ENCODE measurements at places on chromosomes 4 and X. TPM values are rescaled to one million over a fixed set of nuclear protein-coding genes. Genes with fewer than 3 reads are reported as not detected.

The TMEM156 gene
- total RNA-seq, result 25.6 TPM

The PIM2 gene
- 481 TPM for total RNA-seq

The TMSB15A gene
- total RNA-seq, result not detected

The HSD17B13 gene
- total RNA-seq, result not detected

The TMEM187 gene
- 3.0 TPM for total RNA-seq

The HOPX gene
- total RNA-seq, result 17.6 TPM

DNA sequence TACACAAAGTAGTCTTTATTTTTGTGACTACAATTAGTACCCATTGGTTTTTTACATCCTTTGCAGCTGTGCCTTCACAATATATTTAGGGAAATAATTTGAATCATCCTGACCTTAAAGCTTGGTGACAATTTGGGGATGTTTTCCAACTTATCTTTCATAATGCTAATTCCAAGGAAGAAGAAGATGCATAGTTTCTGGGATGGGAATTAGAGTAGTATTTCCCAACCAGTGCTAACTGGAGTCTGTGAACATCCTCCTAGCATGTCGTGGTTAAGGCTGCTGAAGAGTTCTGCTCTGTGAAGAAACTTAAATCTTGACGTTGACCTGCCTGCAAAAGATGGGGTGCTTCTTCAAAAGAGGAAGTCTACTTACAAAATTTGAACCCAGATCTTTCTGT lies 173.5 kb downstream of the ANK2 start:
- H3K4me3 ChIP-seq, result no peak overlapping the region
- no peak overlapping the region for H3K27ac ChIP-seq
- DNase-seq, result no peak
- H3K36me3 ChIP-seq, result no peaks in the 10 kb centered on the region
- H3K4me1 ChIP-seq, result peaks cover 2% of the 10 kb centered on the region
- peaks cover 13% of the 10 kb centered on the region for H3K27me3 ChIP-seq

DNA sequence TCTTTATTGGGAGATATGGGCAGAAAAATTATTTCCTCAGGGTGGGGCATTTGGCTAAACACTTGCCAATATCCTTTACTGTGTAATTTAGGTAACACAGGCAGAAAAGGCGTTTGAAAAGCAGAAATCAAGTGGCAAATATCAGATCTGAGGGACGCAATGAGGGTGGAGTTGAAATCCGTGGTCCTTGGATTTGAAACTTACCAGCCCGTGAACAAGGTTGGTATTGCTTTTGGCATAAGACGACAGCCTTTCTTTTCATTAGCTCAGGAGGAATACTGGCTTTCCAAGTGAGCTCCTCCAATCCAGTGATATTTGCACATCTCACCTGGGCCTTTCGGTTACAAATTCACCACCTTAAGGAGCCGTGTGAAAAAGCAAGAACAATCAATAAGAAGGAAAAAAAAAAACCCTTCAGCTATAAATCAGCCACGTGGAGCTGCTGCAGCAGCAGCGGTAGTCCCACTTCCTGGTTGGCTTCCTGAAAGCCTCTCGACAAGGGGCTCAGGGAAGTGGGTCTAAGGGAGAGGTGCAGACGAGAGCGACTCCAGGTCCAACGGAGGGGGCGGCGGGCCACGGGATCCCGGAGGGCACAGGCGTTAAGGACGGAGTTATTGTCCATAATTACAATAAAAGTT lies 734 bp upstream of the GALNT7 start:
- peak overlapping the region; percentile 100 for H3K4me3 ChIP-seq
- H3K36me3 ChIP-seq, result peaks cover 4% of the 10 kb centered on the region
- H3K4me1 ChIP-seq, result peaks cover 39% of the 10 kb centered on the region

DNA sequence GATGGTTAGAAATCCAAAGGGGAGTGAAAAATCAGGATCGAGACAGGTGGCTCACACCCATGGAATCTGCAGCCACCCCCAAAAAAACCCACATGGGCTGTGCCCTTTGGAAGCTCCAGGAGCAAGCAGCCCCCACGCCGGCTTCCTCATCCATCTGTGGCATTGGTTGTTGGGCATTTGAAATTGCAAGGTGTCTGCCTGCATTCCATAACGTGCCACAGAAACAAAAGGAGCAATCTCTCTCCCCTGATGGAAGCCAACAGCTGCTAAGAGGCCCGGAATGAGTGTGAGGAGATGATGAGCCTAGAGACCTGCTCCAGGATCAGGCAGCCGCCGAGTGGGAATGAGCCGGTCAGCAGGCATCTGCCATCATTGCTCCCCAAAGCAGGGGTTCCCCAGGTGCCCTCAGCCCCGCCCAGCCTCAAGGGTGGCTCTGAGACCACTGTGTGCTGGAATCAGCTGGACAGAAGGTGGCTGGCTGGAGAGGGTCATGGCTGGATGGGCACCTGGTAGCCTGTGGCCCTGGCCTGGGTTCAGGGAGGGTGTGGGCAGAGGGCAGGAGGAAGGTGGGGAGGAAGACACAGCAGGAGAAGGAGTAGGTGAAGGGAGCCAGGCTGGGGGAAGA lies 113.2 kb downstream of the CRLF2 start:
- no peak overlapping the region for H3K4me3 ChIP-seq
- no peak overlapping the region for H3K27ac ChIP-seq
- no peaks in the 10 kb centered on the region for H3K27me3 ChIP-seq
- no peaks in the 10 kb centered on the region for H3K4me1 ChIP-seq

GRCh38 chr4:37723067-37723466 lies 36.9 kb upstream of the RELL1 start:
- peaks cover 17% of the 10 kb centered on the region for H3K27me3 ChIP-seq
- H3K4me1 ChIP-seq, result peaks cover 19% of the 10 kb centered on the region
- no peak overlapping the region for H3K27ac ChIP-seq
- no peaks in the 10 kb centered on the region for H3K36me3 ChIP-seq
- no peak for DNase-seq
- H3K4me3 ChIP-seq, result no peak overlapping the region

GRCh38 chr4:72743078-72743477 lies 174.1 kb upstream of the ADAMTS3 start:
- H3K4me1 ChIP-seq, result peaks cover 2% of the 10 kb centered on the region
- no peak for DNase-seq
- no peak overlapping the region for H3K4me3 ChIP-seq
- no peaks in the 10 kb centered on the region for H3K27me3 ChIP-seq
- H3K27ac ChIP-seq, result no peak overlapping the region

- peaks cover 17% of the 10 kb centered on the region for H3K36me3 ChIP-seq
- peaks cover 5% of the 10 kb centered on the region for H3K4me1 ChIP-seq
- no peak overlapping the region for H3K27ac ChIP-seq
- no peak for DNase-seq
Observed at GRCh38 chr4:168451331-168451730, 29.0 kb downstream of the DDX60L start.

GRCh38 chr4:1880332-1880731 lies 9.1 kb downstream of the NSD2 start:
- peaks cover 40% of the 10 kb centered on the region for H3K4me1 ChIP-seq
- no peak for DNase-seq
- H3K4me3 ChIP-seq, result no peak overlapping the region
- peak overlapping the region; percentile 34 for H3K27ac ChIP-seq
- peaks cover 3% of the 10 kb centered on the region for H3K36me3 ChIP-seq
